ENCODE measurements at places on chromosomes 1 and 21.
A peak's percentile ranks its signal among the peaks of the same experiment; 100 is the strongest.

- H3K27ac ChIP-seq = no peak overlapping the region
- no peaks in the 10 kb centered on the region for H3K36me3 ChIP-seq
- DNase-seq = peak; percentile 71
- no peak overlapping the region for H3K4me3 ChIP-seq
- peaks cover 3% of the 10 kb centered on the region for H3K4me1 ChIP-seq
- H3K27me3 ChIP-seq = no peaks in the 10 kb centered on the region
These were observed 129.8 kb upstream of the TIAM1 start for GRCh38 chr21:31473685-31474345.

- no peak overlapping the region for H3K4me3 ChIP-seq
- DNase-seq = no peak
- H3K36me3 ChIP-seq = no peaks in the 10 kb centered on the region
These were observed 32.0 kb upstream of the TDRD10 start for GRCh38 chr1:154469844-154470560.

DNA sequence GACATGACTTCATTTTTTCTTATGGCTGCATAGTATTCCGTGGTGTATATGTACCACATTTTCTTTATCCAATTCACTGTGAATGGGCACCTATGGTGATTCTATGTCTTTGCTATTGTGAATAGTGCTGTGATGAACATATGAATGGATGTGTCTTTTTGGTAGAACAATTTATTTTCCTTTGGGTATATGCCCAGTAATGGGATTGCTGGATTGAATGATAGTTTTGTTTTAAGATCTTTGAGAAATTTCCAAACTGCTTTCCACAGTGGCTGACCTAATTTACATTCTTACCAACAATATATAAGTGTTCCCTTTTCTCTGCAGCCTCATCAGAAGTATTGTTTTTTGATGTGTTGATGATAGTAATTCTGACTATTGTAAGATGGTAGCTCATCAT lies 361.7 kb upstream of the SGIP1 start:
- H3K27ac ChIP-seq = no peak overlapping the region
- no peaks in the 10 kb centered on the region for H3K36me3 ChIP-seq
- H3K4me1 ChIP-seq = no peaks in the 10 kb centered on the region
- no peak for DNase-seq

- H3K27ac ChIP-seq = no peak overlapping the region
- peak overlapping the region; percentile 81 for H3K4me3 ChIP-seq
- no peaks in the 10 kb centered on the region for H3K27me3 ChIP-seq
- H3K4me1 ChIP-seq = peaks cover 11% of the 10 kb centered on the region
- DNase-seq = no peak
- H3K36me3 ChIP-seq = no peaks in the 10 kb centered on the region
These were observed 1.3 kb downstream of the SCYL3 start for GRCh38 chr1:169892176-169892926.

DNA sequence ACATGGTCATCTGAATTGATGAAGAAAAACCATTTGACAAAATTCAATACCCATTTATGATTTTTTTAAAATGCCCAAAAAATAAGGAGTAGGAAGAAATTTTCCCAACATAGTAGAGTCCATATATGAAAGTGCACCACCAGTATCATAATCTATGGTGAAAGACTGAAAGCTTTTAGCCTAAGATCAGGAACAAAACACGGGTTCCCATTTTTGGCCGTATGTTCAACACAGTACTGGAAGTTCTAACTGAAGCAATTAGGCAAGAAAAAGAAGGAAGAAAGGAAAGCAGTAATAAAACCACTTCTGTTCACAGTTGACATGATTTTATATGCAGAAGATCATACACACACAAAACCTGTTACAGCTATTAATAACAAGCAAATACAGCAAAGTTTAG lies 227.8 kb upstream of the RAB4A start:
- no peaks in the 10 kb centered on the region for H3K27me3 ChIP-seq
- H3K27ac ChIP-seq = no peak overlapping the region
- no peaks in the 10 kb centered on the region for H3K4me1 ChIP-seq
- no peak for DNase-seq
- H3K4me3 ChIP-seq = no peak overlapping the region
- H3K36me3 ChIP-seq = no peaks in the 10 kb centered on the region

GRCh38 chr1:86239894-86240293 lies 83.3 kb upstream of the COL24A1 start:
- no peaks in the 10 kb centered on the region for H3K36me3 ChIP-seq
- no peaks in the 10 kb centered on the region for H3K27me3 ChIP-seq
- no peak overlapping the region for H3K27ac ChIP-seq

DNA sequence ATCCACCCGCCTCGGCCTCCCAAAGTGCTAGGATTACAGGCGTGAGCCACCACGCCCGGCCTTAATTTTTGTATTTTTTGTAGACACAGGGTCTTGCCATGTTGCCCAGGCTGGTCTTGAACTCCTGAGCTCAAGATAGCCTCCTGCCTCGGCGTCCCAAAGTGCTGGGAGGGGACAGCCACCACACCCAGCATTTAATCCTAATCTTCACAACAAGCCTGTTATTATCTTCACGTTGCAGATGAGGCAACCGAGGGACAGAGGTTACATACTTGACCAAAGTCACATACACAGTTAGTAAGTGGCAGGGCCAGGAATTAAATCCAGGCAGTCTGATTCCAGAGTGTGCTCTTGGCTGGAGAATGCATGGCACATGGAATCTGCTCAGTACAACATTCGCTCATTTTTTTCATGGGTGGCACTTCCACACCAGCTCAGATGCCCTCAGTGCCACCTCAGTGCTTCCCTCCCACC lies 4.8 kb upstream of the GPR37L1 start:
- H3K36me3 ChIP-seq = no peaks in the 10 kb centered on the region
- no peak overlapping the region for H3K4me3 ChIP-seq
- no peaks in the 10 kb centered on the region for H3K27me3 ChIP-seq
- no peak overlapping the region for H3K27ac ChIP-seq
- no peak for DNase-seq
- H3K4me1 ChIP-seq = no peaks in the 10 kb centered on the region

DNA sequence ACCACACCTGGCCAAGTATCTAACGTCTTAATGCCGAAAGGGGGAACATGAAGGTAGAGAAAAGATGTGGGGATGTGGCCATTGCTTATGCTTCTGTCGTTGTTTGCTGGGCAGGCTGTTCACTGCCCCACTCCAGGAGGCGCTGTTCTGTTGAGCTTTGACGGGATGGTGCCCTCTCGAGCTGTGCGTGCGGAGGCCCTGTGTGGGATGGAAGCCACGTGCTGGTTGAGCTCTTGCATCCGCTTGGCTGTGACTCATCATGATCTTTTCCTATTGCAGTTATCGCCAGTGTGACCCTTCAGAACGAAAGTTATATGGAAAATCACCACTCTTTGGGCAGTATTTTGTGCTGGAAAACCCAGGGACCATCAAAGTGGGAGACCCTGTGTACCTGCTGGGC lies 26.3 kb downstream of the MTARC1 start:
- H3K4me1 ChIP-seq = no peaks in the 10 kb centered on the region
- H3K36me3 ChIP-seq = no peaks in the 10 kb centered on the region
- no peaks in the 10 kb centered on the region for H3K27me3 ChIP-seq
- peak; percentile 57 for DNase-seq

All from mesendoderm (in vitro differentiated cells).